ENCODE measurements at places on chromosomes 4 and X.

DNA sequence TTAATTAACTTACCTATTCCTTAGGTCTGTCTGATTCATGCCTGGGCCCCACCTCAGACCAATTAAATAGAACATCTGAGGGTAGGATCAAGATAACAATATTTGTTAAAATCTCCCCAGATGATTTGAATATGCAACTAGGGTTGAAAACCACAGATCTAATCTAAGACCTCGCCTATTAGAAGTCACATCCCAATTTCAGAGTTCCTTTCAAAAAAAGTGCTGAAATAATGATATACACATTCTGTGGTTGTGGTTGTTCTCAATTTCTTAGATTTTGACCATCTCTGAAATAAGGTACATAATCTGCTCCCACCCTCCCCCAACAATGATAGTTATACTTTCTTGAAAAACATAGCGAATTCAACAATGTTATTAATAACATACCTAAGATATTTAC is 27.7 kb downstream of the NIPAL1 start:
- DNase-seq, result no peak

GRCh38 chrX:40035726-40036125 is 62.0 kb downstream of the BCOR start:
- DNase-seq, result no peak

GRCh38 chr4:3746701-3747580 is 19.2 kb upstream of the ADRA2C start:
- no peak for DNase-seq

DNA sequence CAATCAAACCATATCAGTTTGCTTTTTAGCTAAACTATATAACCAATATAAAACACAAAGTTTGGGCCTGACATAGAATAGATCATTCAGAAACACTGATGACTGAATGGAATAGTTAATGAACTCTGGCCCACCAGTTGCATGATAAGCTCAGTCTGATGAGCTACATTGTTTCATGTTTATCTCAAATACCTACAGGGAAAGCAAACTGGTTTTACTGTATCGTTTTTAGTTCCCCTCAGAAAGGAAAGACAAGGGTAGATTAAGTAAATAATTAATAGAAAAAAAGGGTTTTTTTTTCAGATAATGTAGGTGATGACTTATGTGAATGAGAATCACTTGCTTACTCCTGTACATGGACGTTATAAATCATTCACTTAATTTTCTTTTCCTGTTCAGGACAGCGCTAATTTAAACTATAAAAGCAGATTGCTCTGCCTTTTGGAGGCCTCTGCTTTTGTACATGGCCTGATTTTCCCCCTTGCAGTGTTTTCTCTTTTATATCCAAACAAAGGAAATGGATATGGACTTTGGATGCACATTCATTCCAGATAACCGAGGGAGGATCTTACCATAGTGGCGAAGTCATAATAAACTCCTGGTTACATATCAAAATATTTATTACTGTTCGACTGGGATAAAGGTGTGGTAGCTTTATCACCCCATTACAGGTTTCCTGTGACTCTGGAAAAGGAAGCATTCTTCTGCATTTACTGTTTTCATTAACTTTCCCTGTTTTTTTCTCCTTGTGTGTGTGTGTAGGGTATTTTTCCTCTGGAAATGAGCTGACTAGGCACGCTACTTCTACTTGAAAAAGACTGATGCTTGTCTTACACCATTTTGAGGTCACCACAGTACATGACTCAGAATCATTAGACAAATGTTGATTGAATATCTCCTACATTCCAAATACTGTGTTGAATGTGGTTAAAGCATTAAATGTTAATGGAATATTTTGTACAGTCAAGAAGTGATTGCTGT is 373.1 kb upstream of the HS3ST1 start:
- no peak for DNase-seq

GRCh38 chrX:105872941-105873340 is 50.6 kb downstream of the NRK start:
- no peak for DNase-seq

GRCh38 chrX:46180258-46180687 is 364.9 kb downstream of the ZNF674 start:
- DNase-seq, result no peak

- no peak for DNase-seq
Measured at GRCh38 chr4:182133033-182133432, 110.2 kb upstream of the TENM3 start.

- no peak for DNase-seq
Measured at GRCh38 chr4:10584042-10584441, 100.5 kb downstream of the CLNK start.

GRCh38 chrX:31356275-31357212 is 284.7 kb upstream of the FTHL17 start:
- DNase-seq, result no peak

DNA sequence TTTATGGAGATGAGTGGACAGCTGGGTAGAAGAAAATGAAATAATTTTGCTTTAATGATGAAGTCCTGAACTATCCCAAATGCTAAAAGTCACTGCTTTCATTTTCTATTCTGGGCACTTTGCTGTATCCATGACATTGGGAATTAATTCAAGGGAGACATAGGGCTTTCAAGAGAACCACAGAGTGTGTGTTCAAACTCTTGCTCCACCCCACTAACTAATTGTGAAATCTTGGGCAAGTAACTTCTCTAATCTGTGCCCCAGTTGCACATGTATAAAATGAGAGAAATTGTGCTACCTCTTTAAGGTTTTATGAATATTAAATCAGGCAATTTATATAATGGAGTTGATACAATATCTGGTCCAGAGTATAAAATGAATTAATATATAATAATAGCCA is 1422.0 kb downstream of the ADGRL3 start:
- DNase-seq, result no peak

DNA sequence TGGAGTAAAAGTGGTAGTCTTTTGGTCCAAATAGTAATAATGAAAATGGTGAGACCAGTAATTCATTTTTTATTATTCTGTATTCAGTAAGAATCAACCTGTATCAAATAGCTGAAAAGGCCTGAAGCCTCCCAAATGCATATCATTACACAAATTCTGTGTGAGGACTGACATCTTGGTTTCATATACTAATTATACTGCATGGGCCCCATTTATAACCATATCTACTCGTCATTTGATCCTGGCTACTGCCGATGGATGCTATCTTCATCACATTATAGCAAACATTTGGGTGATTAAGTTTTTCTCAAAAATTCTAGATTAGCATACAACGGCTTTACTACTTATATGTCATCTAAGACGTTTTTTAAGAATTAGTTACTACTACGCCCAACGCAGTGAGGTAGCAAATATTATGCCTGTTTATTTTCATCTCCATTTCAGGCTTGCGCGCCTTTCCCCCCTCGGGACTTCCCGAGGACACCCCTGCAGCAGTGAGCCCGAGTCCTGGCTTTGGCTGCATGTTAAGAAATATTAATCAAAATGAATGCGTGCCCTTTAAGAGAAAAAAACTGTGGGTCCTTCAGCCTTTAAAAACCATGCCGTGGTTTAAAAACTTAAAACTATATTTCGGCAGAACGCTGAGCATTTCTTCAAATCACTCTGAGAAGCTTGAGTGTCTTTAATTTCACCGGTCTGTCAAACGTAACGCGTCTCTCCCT is 814 bp upstream of the MMAA start:
- DNase-seq, result peak; percentile 13

GRCh38 chr4:30945586-30945985 is 225.4 kb downstream of the PCDH7 start:
- DNase-seq, result no peak

DNA sequence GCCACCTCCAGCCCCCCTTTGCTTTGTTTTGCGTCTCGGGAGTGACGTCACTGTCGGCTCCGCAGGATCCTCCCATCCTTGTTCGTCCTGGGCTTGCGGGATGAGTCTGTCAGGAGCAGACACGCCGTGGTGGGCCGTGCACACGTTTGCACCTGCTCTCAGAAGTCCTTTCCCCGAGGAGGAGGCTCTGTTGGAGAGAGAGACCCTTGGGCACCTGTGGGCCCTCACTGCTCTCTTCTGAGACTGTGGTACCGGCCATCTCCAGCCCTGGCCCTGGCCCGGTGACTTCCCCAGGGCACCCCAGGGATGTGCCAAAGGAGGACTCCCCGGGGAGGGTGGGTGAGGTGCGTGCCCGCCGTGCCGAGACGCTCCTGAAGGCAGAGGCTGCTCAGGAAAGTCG is 76.1 kb upstream of the PPP2R3B start:
- DNase-seq, result no peak
